ENCODE measurements at places on chromosomes 3 and 15.

GRCh38 chr3:170323331-170323730 lies 34.2 kb upstream of the SKIL start:
- DNase-seq, result no peak

DNA sequence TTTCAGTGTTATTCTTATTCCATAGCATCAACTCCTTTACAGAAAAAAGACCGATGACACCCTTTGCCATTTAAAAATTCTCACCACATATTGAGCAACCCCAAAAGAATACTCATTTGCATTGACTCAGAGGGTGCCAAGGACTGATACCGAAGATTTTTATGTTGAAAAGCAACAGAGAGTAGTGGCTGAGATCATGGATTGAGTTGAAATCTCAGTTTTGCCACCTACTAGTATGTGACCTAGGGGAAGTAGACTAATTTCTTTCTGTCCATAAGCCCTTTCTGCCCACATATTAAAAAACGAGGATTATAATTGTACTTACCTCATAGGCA lies 313.9 kb upstream of the SATB1 start:
- DNase-seq, result no peak

DNA sequence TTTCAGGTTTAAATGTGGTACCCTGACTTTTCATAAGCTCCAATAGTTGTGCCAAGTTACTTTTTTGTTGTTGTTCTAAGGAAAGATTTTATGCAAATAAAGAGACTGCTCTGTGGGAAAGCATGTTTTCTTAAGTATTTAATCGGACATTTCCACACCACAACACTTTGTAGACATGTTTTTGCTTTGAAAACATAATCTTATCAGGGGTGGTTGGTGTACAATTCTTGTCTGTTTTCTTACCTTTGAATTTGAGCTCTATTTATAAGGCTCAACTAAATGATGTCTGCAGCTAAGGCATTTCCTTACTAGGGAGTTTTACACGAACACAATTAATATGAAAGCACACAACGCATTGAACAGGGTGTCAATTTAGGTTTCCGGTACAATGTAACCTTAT lies 81.5 kb upstream of the CDIN1 start:
- DNase-seq, result no peak

- DNase-seq, result no peak
Observed at GRCh38 chr15:39770748-39771689, 11.6 kb downstream of the FSIP1 start.

DNA sequence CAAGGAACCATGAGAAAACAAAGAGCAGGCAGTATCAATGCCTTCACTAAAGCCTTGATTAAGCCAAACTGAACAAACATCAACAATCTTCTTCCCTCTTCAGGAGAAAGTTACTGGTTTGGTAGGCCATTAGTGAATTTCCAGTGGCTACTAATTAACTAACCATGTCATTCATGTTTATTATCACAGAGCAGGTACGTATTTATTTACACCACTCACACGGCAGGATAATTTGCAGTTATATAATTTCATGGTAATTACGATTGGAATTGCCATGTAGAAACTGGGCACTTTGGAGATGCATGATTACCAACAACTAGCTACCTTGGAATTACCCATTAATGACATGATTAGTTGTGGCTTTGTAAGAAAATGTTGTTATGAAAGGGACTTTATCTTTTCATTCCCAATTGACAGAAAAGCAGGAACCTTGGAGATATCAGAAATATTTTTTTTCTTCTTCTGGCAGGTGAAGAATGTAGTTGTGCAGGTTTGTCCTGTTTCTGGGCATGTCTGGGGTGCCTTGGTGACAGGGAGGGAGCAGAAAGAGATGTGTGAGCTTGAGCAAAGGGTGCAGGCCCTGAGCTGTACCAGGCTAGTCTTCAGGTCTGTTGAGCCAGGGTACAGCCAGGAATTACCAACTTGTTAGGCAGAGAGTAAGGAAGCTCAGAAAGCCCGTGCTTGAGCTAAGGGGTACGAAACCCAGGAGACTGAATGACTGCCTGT lies 310.7 kb downstream of the RORA start:
- no peak for DNase-seq

DNA sequence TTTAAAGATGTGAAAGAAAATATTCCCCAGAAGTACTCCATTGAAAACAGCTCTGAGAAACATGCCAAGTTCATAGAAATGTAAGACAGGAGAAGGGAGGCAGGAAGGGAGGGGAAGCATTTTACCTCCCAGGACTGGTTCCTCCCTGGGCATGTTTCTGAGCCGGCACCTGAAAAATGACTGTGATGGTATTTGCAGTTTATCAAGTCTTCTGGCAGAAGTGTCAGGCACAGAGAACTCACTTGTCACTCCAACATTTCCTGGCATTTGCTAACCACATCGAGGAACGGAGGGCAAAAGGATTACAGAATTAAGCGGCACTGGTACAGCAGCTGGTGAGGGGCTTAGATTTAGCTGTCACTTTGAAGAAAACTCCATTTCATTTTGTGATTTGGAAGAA lies 1054.0 kb downstream of the TUSC7 start:
- no peak for DNase-seq

DNA sequence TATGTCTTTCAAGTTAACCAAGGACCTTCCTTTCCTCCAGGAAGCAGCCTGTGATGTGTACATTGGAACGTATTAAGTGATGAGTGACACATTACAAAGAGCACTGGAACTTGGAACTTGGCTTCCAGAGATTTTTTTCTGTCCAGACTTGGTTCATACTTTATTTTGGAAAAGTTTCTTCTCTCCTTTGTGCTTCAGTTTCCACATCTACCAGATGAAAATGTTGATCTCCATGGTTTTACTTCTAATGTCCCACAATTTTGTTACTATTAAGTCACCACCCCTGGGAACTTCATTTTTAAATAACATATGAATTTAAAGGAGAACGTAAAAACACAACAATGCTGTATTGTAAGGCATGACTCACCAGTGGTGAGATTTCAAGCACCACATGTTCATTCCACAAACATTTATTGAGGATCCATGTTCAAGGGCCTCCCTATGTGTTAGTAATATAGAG lies 290.7 kb upstream of the LMCD1 start:
- DNase-seq, result no peak

DNA sequence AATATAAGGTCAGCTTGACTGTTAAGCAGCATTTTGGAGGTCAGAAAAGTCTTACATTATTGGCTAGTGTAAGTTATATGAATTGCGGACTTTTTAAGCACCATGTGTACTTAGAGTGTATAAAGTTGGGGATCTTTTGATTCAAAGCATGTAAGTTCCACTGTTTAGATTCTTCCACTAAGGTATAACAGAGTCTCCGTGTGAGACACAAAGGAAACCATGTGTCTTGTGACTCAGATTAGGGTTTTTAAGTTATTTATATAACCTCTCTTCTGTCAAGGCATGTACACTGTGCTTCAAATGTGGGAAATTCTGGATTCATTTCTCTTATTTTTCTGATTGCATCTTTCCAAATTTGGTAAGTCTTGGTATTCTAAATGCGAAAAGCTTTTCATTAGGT lies 143.5 kb upstream of the SOX2 start:
- no peak for DNase-seq
